ENCODE measurements at places on chromosomes 13 and 19.
A peak's percentile ranks its signal among the peaks of the same experiment; 100 is the strongest.

DNA sequence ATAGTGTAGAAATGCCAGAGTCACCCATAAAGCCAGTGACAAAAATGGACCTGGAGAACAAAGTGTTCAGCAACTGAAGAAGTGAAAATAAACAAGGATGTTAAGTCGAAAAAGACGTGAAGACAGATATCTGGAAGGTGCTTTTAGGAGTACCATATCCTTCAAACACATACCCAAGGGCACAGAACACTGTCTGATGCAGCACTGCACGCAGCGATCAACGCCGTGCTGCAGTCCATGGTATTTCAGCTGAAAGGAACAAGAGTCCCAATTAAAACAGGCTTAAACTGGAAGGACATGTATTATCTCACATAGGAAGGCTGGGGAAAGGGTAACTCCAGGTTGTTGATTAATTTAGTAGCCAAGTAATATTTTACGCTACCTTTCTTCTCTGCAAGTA lies 108.2 kb downstream of the SGCG start:
- DNase-seq, result no peak

DNA sequence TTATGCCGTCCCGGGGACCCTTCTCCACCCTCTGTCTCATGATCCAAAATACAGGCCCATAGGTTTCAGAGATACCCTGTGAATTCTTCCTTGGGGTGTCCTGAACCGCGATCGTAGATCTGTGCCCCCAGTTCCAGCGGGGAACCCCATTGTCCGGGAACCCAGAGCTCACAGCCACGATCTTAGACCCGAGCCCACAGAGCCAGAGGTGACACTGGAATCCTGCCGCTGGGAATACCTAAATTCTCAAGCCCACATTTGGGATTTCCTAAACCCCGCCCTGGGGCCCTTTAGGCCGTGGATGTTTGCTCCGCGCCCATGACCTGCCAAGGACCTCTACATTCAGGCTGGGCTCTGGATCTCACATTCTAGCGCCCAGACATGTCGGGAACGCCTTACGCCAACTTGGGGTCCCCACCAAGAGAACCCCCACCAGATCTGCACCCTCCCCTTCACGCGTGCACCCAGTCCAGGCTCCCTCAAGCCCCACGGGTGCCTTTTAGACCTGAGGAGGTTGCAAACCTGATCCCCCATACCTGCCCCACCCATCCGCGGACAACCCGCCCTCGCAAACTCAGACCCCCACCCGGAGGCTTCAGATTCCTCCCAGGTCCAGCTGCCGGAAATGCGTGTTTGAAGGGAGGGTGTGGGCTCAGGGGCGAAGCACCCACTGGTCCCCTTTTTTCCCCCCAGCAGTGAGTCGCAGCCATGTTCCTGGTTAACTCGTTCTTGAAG lies 605 bp downstream of the CAPNS1 start:
- DNase-seq, result peak; percentile 68

GRCh38 chr19:35346193-35347052 lies 1.3 kb upstream of the FFAR1 start:
- peak; percentile 82 for DNase-seq

GRCh38 chr19:42420055-42420544 lies 7.1 kb downstream of the LIPE start:
- peak; percentile 87 for DNase-seq

DNA sequence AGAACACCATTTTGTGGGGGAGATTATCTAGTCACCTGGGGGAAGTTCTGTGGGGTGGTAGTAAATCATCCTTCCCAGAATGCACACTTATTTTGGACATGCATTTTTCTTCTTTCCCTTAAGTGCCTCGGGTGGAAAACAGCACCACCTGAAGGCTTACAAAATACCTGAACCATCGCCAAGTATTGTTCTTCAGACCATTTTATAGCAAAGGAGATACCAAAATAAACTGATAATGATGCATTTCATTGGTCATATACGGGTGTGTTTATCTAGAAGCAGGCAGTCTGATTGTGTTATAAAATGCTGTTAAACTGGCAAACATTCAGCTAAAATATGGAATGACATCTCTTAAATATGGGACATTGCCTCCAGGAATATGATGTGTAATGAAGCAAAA lies 1034.7 kb downstream of the SLITRK1 start:
- no peak for DNase-seq

- DNase-seq, result no peak
Measured at GRCh38 chr19:5466072-5466471, 10.9 kb downstream of the ZNRF4 start.

DNA sequence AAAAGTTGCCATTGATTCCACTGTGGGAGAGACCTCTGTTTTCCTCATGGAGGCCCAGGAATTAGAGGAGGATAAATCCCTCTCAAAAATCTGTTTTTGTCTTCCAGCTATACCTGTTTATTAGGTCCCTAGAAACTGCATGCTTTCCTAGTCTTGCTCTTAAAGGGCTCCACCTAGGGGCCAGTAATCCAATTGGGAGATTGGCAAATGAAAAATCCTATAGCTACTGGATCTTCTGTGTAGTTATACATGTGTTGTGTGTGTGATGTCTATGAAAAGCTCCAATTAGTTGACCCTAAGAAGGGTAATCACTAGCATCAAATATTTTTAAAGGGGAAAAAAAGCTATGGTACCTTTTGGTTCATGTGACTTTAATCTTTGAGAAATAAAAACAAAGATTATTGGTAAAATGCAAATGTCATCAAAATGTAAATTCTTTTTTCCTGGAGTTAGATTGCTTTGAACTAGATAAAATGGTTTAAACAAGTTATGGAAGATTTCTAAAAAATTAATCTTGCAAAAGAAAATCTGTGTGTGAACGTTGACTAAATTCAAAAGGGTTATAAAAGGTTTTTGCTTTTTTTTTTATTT lies 63.4 kb upstream of the C1QTNF9B start:
- no peak for DNase-seq

GRCh38 chr13:112464720-112465119 lies 88.6 kb downstream of the SPACA7 start:
- DNase-seq, result no peak

DNA sequence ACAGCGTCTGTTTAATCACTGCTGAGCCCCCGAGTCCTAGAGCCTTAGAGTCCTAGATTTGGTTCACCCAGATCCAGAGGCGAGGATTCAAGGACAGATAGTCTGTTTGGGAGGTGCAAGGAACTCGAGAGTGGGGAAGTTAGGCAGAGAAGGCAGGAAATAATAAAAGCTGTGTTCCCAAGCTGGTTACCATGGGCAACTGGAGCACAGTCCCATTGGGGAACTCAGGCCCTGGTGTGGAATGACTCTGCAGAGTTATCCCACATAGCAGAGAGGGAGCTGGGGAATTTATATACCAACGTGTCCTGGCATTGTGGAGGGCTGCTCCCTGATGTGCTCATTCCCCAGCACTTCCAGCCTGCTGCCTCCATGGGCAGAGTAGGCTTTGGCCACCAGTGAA lies 9.7 kb downstream of the IGSF23 start:
- no peak for DNase-seq

GRCh38 chr13:51034906-51035305 lies 76.2 kb downstream of the C13orf42 start:
- DNase-seq, result no peak

DNA sequence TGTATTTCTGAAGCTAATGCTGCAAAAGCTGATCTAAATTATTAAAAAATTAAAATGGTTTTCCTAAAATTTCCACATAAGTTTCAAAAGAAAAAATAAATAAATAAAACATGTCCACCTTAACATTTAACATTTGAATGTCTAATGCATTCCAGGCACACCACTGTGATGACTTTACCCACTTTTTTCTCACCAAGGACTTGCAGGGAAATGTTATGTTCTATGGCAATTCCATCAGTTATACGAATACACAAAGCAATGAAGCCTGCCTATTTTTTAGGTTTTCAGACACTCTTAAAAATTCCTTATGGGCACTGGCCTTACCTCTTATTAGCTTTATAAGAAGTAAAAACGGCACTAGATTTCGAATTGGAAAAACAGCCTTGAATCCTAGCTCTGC lies 10.2 kb downstream of the TSC22D1 start:
- no peak for DNase-seq

- DNase-seq, result no peak
Measured at GRCh38 chr19:45809643-45810159, 5.4 kb downstream of the RSPH6A start.

DNA sequence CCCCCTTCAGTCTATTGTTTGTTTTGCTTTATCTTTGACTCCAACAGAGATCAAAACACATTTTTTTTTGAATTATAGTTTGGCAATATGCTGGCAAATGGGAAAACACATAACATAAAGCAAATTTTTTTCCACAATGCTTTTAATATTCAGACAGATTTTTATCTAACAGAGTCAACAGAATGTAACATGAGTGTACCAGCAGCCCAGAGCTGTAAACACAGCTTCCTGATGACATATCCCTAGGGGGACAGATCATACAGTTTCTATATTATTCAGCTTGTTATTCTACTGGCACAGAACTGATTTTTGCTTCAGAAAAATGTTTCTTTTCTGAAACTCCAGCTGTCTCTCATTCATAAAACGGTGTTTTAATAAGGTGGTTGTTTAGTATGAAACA lies 168.8 kb downstream of the OLFM4 start:
- DNase-seq, result no peak

GRCh38 chr19:10152100-10152499 lies 32.4 kb upstream of the EIF3G start:
- no peak for DNase-seq
